ENCODE measurements at places on chromosomes 4 and X. TPM values are rescaled to one million over a fixed set of nuclear protein-coding genes. Genes with fewer than 3 reads are reported as not detected.

The ERAS gene
- total RNA-seq: not detected

The FGG gene
- total RNA-seq: not detected

The CPE gene
- 73.0 TPM for total RNA-seq

The HPRT1 gene
- 18.8 TPM for total RNA-seq

The BANK1 gene
- 0.06 TPM for total RNA-seq

The SPANXN3 gene
- total RNA-seq: not detected

The MAGEC2 gene
- not detected for total RNA-seq

The REELD1 gene
- not detected for total RNA-seq

The TNIP3 gene
- 0.37 TPM for total RNA-seq

The PRKG2 gene
- total RNA-seq: 0.56 TPM

The SPACA5 gene
- not detected for total RNA-seq

The TENM3 gene
- total RNA-seq: 0.13 TPM

The IL1RAPL1 gene
- total RNA-seq: 1.8 TPM
